ENCODE measurements at places on chromosomes 16 and 17.

- DNase-seq, result no peak
Observed at GRCh38 chr17:227946-228615, 46.6 kb upstream of the DOC2B start.

- no peak for DNase-seq
Observed at GRCh38 chr16:28912558-28912957, 12.5 kb downstream of the RABEP2 start.

DNA sequence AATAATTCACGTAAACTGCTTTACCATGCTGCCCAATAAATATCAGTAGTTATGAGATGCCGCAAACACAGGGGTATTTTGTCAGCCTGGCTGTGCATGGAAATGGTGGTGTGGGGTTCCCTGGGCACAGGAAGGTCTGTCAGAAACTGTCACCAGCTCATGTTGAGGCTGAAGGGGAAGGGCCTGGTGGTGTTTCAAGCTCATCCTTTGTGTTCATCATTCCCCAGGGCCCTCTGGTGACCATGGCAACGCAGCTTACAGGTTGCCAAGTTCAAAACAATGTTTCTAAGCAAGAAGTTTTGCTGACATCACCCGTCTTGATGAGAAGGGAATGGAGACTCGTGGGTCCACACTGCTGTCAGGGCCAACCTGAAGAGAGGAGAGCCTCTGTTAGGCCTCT is 348.9 kb upstream of the C16orf82 start:
- DNase-seq, result peak; percentile 75

DNA sequence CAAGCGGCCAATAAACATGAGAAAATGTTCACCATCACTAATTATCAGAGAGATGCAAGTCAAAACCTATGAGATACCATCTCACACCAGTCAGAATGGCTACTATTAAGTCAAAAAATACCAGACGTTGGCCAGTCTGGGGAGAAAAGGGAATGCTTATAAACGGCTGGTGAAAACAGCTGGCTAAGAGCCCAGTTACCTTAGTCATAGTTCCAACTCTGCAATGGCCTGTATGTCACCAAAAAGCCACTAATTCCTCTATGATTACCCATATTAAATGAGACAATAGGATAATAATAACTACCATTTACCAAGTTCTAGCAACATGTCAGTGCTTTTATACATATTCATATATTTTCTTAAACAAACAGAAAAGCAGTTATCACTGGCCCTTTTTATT is 42.9 kb upstream of the CDRT4 start:
- DNase-seq, result no peak

DNA sequence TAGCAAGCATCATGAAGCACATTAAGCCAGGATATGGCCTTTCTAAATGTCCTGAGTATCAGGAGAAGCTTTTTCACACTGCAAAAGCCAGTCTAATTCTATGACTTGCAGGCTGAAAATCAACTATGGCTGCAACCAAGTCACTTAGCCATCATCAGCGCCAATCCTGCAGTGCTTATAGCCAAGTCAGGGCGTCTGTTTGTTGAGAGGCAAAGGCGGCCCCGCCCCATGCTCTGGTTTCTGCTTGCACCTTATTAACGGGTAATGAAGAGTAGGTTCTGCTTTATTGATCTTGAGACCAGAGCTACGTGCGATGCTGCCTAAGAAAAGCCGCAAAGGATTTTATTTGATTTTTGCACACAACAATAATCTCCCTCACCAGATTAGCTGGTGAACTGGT is 88.4 kb downstream of the CDH13 start:
- DNase-seq, result peak; percentile 25

- DNase-seq, result no peak
Observed at GRCh38 chr17:76241204-76241538, 878 bp upstream of the RNF157 start.

- peak; percentile 78 for DNase-seq
Observed at GRCh38 chr17:57257895-57258851, 1.9 kb downstream of the MSI2 start.

GRCh38 chr17:48646183-48647102 is 20.3 kb upstream of the HOXB9 start:
- peak; percentile 86 for DNase-seq

DNA sequence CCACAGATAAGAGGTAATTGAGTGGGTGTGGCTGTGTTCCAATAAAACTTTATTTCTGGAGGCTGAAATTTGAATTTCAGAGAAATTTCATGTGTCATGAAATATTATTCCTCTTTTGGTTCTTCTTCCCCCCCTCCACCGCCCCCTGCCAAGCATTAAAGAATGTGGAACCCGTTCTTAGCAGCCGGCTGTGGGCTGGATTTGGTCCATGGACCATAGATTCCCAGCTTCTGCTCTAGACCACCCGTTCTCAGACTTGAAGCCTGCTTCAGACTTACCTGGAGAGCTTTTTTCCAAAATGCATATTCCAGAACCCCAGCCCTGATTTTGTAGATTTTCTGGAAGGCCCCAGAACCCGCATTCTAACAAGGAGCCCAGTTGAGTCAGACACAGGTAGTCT is 15.1 kb upstream of the LASP1NB start:
- no peak for DNase-seq

GRCh38 chr17:17120701-17121100 is 78.4 kb downstream of the MPRIP start:
- no peak for DNase-seq

DNA sequence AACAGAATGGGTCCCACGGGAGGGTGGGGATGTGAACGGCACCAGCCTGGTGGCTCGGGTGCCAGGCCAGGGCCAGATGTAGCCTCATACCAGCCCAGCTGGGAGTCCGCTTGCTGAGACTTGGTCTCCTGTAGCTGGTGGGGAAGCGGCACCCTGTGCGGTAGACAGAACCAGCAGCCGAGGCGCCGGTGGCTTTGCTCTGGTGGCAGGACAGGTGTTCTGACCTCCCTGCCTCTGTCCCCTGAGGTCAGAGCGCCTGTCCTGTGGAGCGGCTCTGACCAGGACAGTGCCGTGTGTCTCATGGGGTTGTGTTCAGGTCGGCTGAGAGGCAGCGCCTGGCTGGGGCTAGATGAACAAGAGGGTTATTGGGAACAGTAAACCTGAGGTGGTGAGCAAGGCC is 20.1 kb downstream of the RAB40C start:
- DNase-seq, result no peak

GRCh38 chr16:49602201-49602975 is 228.8 kb downstream of the C16orf78 start:
- DNase-seq, result peak; percentile 42

GRCh38 chr16:81265658-81266451 is 27.4 kb downstream of the BCO1 start:
- DNase-seq, result no peak

DNA sequence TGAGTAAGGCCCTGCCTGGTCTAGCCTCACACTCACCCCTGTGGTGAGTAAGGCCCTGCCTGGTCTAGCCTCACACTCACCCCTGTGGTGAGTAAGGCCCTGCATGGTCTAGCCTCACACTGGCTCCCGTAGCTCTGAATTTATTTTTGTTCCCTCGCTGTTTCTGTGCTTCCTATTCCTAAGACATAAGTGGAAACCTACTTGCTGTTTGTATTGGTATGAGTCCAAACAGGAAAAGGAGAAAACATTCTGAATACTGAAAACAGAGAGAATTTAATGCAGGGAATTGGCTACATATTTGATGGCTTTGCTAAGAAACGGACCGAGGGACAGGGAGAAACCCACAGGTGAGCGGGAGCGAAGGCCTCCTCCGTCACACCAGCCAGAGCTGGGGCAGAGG is 267.8 kb downstream of the FOXL1 start:
- DNase-seq, result no peak

DNA sequence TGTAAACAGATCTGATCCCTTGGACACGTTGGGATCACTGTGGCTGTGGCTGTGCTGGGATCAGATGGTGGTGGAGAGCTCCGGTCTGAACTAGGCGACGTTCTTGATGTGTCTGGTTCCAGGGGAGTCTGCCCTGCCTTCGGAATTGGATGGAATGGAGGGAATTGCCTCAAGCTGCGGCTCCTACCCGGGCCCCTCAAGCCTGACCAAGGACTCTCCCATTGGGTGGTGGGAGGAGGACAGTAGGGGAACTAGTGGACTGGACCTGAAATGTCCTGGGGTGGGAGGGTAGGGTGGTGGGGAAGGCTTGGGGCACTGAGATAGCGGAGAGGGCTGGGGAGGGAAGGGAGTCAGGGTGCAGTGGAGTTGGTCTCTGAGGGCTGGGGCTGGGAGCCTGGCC is 3.2 kb upstream of the UBALD1 start:
- DNase-seq, result no peak

GRCh38 chr17:75524970-75525805 is at the start of gene LLGL2:
TSS of gene LLGL2 (plus strand) at chr17:75525697. CDS start at chr17:75543427, 17,730 bp downstream.
- DNase-seq, result peak; percentile 94

DNA sequence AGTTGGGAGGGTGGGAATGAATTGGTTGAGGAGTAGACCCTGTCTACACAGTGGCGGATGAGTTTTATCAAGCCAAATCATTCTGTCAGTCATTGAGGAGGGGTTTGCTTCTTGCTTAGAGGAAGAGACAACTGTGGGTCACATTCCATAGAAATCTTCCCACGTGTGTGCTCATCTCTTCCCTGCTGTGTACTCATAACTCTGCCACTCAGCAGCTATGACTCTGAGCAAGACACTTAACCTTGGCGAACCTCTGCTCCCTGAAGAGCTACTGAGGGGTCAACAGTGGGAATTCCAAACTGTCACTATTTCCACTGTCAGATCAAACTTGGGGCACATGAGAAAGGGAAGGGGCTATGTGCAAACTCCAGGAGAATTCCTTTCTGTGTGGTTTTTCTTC is 72.6 kb upstream of the COX10 start:
- no peak for DNase-seq

GRCh38 chr16:1078579-1079021 is 6.1 kb downstream of the SSTR5 start:
- DNase-seq, result no peak

GRCh38 chr17:8995711-8996110 is 25.6 kb upstream of the NTN1 start:
- peak; percentile 84 for DNase-seq

DNA sequence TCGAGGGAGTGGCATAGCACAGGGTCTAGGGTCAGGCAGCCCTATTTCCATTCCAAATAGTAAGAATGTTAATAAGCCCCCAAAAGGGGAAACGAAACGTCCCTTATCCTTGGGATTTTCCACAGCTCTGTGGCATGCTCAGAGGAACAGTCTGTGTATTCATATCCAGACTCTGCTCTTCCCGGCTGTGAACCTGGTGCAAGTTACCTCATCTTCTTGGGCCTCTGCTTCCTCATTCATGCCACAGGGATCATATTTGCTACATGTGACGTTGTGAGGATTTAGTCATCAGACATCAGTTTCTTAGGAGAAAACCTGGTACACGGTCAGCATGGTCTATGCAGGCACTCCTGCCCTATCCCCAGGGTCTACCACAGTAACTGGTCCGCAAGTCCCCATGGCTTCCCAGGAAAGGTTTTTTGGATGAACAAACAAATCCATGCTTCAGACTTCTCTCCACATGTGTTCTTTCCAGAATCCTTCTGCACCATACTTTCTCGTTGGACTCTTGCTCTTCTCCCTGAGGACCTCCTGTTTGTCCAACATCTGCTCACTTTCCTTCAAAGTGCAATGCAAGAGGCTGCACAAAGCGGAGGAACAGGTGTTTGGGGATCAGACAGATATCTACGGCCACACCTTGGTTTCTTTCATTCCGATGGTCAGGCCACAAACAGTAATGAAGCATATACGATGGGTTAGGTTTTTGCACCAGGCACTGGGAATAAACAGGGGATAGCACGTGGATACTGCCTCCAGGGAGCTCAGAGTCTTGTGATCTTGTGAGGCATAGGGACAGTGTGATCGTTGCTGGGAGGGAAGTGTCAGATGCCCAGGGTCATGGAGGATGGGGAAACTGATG is 17.7 kb downstream of the GLP2R start:
- no peak for DNase-seq

- no peak for DNase-seq
Observed at GRCh38 chr17:8725881-8726876, 18.5 kb downstream of the CCDC42 start.

DNA sequence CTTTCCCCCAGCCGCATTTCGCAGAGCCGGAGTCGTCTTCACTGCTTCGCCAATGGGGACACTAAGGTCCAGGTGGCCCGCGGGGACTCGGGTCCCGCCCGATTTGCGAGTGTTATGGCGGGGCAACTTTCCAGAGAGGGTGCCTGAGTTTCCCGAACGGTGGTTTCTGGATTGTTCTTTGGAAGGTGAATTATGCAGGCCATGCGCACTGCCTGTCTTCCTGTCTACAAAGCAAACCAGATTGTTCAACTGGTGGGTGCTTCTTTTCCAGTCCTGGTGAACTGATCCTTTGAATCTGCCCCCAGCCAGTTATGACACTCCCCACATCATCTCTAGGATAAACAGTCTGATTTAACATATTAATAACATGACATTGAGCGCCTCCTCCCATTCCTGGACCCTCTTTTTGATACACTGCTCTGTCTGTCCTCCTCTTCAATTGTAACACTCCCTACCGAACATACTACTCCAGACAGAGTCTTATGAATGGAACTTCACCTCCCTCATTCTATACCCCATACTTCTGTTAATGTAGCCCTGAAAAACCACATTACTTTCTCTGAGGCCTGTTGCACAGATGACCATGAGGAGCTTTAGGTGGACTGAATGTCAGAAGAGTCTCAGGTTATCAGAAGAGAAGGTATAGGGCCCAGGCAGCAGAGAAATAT is 159.0 kb downstream of the RAB11FIP4 start:
- no peak for DNase-seq

- DNase-seq, result no peak
Observed at GRCh38 chr17:76013377-76013932, 12.8 kb downstream of the CDK3 start.

- DNase-seq, result peak; percentile 73
Observed at GRCh38 chr17:51435641-51436091, 175.3 kb downstream of the UTP18 start.

DNA sequence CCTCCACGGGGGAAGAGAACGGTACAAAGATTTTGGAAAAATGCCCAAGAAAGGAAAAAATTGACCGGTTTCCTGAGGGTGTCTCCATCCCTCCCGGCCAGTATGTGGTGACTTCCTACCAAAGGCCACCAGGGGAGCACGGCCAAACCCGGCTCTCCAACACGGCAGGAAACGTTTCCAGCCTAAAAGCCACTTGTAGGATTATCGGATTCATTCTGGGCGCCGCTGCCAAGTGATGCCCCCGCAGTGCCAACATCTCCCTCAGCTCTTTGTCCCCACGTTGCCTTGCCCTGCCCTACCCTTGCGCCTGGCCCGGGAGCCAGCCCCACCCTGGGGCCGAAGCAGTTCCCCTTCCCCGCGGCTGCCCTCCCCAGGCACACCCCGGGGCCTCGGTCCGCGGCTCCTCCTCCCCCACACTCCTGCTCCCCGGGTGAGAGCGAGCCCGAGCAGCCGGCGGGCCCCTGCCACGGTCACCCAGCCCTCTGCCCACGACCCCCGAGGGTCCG is 688 bp downstream of the CRK start:
- peak; percentile 86 for DNase-seq

- peak; percentile 38 for DNase-seq
Observed at GRCh38 chr16:70759666-70760065, 41.3 kb downstream of the VAC14 start.

DNA sequence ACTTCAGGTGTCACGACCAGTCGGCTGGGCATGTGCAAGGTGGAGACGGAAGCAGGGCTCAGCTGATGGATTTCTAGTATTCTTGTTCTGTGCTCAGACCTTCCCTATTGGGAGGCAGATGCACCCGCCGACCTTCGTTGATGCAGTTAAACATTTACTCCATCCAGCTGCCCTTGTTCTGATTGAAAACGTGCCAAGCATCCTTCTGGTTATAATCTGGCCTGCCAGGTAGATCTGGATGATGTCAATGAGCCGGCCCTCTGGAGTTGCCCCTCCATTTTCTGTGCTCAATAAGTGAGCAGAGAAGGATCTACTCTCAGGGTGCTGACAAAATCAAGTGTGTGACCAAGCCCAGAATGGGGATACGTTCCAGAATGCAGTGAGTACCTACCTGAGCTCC is 38.3 kb downstream of the CCDC182 start:
- no peak for DNase-seq

- DNase-seq, result no peak
Observed at GRCh38 chr16:19639986-19640421, 78.0 kb downstream of the KNOP1 start.
